ENCODE measurements at places on chromosomes 1 and 21.

- DNase-seq, result no peak
These were observed 102.8 kb downstream of the KCTD3 start for GRCh38 chr1:215669806-215670491.

- peak; percentile 12 for DNase-seq
These were observed 48.3 kb upstream of the C1orf146 start for GRCh38 chr1:92169214-92170005.

- no peak for DNase-seq
These were observed 1624.7 kb downstream of the MRPL39 start for GRCh38 chr21:23982546-23982945.

DNA sequence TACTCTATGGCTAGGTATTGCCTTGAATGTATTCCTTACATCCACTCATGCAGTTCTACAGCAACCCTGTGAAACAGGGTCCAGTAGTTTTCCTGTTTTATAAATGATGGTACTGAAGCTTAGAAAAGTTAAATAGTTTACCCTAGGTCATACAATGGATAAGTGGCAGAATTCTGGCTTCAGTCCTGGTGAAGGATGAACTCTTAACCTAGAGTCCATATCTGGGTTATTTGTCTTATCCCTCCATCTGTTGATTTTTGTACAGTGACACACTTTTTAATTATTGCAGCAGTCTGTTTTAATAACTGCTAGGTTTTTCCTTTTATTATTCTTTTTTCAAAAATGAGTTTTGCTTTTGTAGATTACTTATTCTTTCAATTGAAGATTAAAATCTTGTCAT lies 263.9 kb downstream of the DNM3 start:
- no peak for DNase-seq

Measured in NCI-H146 (cell line).